Dorsolateral prefrontal cortex (tissue), 122 donors: ENCODE measurements at places on chromosomes 2 and 18.

- DNase-seq: no peak
Measured at GRCh38 chr18:45166836-45167551, 448.3 kb upstream of the SLC14A2 start.

DNA sequence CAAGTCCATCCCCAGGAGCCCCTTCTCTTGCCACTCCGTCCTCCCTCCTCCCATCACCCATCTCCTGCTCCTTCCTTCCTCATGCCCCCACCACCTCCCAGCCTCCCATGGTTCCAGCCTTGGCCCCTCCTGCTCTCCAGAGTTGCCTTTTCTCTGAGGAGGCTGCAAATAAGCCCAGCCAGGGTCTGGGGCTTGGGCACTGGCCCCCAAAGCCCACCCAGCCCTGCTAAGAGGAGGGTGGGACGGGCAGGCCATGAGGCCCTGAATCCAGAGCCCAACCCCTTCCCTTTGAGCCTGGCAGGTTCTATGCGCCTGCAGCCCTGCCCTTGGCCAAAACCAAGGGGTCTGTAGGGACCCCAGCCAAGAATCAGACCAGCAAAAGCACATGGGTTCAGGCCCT, 71.6 kb downstream of the STPG4 start:
- no peak for DNase-seq

DNA sequence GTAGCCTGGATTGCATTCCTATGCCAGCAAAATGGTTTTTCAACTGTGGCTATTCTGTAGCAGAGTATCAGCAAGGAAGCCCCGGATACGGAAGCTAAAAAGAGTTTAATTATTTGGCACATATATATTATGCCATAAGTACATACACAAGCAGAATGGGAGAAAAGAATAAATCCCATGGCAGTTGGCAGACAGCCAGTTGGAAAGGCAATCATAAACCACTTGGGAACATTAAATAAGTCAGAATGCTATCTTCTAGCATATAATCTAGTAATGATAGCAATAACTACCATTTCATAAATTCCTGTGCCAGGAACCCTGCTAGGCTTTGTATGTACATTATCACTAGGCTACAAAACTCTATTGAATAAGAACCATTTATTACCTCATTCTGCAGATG, 26.0 kb downstream of the GALNT5 start:
- DNase-seq: no peak

GRCh38 chr2:40259900-40260299, 192.0 kb downstream of the SLC8A1 start:
- no peak for DNase-seq

DNA sequence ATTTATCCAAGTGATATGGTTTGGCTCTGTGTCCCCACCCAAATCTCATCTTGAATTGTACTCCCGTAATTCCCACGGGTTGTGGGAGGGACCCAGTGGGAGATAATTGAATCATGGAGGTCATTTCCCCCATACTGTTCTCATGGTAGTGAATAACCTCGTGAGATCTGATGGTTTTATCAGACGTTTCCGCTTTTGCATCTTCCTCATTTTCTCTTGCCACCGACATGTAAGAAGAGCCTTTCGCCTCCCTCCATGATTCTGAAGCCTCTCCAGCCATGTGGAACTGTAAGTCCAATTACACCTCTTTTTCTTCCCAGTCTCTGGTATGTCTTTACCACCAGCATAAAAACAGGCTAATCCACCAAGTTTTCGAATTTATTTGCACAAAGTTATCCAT, 20.3 kb upstream of the CHST10 start:
- DNase-seq: no peak

GRCh38 chr2:117855886-117856285, 41.4 kb downstream of the DDX18 start:
- no peak for DNase-seq

DNA sequence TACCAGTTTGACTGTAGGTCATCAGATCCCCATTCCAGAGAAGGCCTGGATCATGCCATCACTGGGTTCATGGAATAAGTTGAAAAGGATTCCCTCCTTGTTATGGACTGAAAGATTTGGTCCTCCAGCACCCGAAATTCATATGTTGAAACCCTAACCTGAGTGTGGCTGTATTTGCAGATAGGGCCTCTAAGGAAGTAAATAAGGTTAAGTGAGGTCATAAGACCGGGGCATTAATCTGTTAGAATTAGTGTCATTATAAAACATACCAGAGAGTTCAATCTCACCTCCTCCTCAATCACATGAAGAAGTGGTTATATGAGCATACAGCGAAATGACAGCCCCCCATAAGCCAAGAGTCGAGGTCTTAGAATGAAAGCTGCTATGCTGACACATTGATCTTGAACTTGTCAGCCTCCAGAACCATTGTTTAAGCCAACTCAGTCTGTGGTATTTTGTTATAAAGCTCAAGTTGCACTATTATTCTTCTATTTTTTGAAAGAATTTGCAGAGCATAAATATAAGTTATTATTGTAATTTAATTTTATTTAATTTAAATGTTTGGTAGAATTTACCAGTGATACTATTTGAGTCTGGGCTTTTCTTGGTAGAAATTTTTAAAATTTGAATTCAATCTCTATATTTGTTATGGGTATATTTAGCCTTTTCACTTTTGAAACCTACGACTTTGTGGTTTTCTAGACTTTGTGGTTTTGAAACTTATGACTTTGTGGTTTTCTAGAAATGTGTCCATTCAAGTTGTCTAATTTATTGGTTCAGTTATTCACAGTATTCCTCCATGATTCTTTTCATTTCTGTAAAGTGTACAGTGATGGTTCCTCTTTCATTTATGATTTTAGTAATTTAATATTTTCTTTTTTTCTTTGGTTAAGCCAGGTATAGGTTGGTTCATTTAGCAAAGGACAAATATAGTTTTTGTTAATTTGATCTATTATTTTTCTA, 1206.7 kb upstream of the CDH2 start:
- no peak for DNase-seq
